Heart left ventricle (tissue), 16 donors: ENCODE measurements at places on chromosomes 1 and 21.

- DNase-seq, result no peak
Measured at GRCh38 chr1:114490274-114490693, 20.7 kb downstream of the TRIM33 start.

DNA sequence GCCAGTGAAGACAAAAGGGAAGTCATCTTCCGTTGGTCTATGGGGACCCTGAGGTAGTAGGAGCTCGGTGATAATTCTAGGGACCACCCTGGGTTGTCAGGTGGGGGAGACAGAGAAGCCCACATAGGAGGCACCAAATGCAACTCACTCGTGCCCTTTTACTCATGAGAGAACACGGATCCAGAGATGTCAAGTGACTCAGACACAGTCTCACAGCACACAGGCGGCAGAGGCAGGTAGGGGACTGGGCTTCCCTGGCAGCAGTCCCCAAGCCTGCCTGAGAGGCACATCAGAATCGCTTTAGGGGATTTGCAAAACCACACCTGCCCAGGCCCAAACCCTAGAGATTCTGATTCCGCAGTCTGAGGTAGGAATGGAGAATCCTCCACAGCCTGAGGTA, 31.3 kb upstream of the RUNX3 start:
- DNase-seq, result no peak

- peak; percentile 28 for DNase-seq
Measured at GRCh38 chr1:44318097-44319088, 36.7 kb downstream of the ERI3 start.

- no peak for DNase-seq
Measured at GRCh38 chr1:94063379-94063778, 57.6 kb downstream of the ABCA4 start.

DNA sequence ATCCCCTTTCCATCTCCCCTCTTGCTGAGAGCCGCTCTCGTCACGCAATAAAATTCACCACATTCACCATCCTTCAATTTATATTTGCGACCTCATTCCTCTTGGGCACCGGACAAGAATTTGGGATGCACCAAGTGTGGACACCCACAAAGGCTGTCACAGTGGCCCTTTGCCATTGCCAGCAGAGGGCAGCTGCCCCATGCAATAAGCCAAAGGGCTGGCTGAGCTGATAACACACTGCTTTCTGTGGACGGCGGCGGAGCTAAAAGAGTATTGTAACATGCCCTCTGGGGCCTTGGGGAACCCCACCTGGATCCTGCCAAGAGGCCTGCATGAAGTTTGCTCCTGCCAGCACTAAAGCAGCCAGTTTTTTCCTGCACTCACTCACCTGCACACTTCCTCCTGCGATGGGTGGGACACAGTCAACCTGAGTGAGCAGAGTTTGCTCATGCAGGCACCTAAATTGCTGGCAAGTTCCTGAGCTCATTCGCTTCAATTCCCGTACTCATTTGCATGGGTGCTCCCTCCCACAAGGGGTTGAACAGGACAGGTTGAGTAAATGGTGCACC, 792.3 kb upstream of the ADAMTS5 start:
- DNase-seq, result peak; percentile 43

DNA sequence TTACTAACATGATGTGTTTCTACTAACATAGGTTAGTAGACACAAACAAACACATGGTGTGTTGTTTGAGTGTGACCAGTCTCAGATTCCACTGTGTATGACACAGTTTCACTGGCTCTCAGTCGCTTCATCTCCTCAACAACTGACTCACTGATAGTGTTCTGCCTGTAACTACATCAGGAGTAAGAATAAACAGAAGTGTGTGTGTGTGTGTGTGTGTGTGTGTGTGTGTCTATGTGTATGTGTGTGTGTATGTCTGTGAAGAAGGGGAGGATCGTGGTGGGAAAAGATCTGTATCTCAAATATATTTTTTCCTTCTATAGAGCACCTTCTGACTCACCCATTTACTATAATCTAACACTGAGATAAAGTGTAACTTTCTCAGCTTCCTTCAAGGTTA, 391.0 kb downstream of the PTPRC start:
- no peak for DNase-seq

DNA sequence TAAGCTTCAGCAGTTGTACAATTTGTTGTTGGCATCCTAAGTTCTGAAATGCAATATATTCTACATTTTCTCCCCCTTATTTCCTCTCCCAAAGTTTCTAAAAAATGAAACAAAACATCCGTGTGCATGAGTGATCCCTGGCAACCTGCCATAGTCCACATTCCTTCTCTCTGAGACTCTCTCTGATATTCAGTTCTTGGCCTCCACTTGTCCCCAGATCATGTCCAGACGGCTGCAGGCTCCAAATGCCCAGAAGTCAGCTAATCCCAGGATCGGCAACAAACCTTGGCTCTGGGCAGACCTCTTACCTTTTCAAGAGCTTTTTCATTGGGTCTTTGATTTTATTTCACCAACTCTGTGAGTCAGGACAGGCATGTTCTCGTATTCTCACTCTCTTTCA, 187.8 kb downstream of the ETS2 start:
- DNase-seq, result peak; percentile 71

- DNase-seq, result no peak
Measured at GRCh38 chr1:86636898-86637297, 67.5 kb upstream of the SH3GLB1 start.

- no peak for DNase-seq
Measured at GRCh38 chr1:241048622-241049021, 308.4 kb downstream of the RGS7 start.

DNA sequence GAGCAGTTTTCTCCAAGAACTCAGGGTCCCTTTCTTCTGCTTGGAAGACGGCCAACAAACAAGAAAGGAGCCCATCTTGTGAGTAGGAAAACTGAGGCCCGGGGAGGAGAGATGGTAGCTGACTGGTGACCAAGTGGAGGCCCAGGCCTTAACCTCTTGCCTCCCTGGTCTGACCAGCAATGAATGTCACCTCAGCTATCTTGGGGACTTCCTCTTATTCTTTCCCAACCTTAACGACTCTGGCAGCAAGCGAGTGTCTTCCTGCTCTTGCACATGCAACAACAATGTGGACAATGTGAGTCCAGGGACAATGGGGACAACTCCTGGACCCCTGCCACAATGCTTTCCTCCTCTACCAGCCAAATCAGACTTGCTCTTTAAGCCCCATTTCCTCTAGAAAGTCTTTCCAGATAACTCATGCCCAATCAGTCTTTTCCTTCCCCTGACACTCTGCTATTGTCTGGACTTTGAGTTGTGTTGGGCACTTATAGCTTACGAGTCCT, 12.6 kb downstream of the HSPG2 start:
- peak; percentile 80 for DNase-seq

GRCh38 chr1:175824079-175824478, 80.7 kb upstream of the TNR start:
- DNase-seq, result peak; percentile 36

GRCh38 chr1:192489748-192490147, 85.8 kb upstream of the RGS1 start:
- no peak for DNase-seq

- DNase-seq, result no peak
Measured at GRCh38 chr21:35170244-35170643, 121.1 kb upstream of the RUNX1 start.

DNA sequence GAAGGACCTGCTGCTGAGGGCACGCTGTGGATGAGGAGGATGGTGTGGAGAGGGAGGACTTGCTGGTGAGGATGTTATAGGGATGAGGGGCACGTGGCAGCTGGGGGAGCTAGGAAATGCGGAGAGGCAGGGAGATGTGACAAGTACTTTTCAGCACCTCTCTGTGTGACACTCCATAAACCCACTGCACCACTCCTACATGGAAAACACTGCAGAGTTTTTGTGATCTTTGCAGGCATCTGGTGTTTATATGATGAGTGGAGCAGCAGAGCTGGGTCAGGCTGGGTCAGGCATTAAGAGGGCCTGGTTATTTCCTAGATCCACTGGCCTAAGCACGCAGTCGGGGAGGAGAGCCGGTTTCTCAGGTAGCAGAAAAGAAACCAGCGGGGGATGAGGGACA, 167.3 kb upstream of the COA6 start:
- no peak for DNase-seq

DNA sequence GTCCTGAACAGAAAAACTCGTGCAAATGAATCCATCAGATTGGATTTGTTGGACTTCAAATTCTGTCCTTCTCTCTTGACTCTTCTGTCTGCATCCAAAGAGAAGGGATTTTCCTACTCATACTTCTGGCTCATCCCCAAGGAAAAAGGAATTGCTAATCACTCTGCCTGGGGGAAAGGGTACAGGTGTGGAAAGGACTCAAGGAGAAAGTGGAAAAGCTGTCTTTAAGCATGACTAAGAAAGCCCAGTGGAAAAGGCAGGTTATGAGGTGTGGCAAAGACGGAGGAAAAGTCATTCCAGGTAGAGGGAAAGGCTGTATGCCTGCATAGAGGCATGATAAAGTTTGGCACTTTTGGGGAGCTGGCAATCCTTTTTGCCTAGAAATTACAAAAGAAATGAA, 43.4 kb downstream of the PTGS2 start:
- DNase-seq, result no peak

DNA sequence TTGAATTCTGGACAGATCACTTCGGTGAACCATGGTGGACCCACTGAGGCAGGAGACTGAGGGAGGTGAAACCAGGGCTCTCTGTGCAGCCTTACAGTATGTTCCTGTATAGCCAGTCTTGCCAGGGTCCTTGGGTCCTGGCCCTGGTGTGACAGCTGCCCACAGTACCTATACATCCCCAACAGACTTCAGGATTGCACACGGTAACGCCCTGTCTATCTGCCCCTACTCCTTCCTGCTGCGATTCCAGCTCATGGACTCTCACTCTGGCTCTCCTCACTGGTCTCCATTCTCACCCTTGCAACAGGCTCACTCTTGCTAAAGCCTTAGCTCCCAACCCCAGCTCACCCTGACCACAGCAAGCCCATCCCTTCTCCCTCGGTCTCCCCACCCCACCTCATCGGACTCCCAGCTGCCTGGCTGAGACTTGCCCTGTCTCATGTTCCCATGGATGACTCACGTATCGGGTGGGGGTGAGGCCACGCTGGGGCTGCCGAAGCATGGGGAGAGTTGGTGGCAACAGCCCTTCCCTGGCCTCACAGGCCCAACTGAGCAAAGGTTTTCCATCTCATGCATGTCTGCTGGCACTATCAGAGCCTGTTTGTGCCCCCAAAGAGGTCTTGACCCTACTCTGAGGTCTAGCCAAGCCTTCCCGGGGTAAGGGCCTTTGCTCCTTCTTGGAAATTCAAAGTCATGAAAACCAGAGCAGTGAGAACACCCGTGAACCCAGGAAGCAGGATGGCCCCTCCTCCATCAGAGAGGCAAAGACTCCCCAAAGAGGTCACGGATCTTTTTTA, 7.1 kb downstream of the PHLDA3 start:
- DNase-seq, result peak; percentile 84

GRCh38 chr21:31329456-31330143, 14.5 kb downstream of the TIAM1 start:
- DNase-seq, result no peak

DNA sequence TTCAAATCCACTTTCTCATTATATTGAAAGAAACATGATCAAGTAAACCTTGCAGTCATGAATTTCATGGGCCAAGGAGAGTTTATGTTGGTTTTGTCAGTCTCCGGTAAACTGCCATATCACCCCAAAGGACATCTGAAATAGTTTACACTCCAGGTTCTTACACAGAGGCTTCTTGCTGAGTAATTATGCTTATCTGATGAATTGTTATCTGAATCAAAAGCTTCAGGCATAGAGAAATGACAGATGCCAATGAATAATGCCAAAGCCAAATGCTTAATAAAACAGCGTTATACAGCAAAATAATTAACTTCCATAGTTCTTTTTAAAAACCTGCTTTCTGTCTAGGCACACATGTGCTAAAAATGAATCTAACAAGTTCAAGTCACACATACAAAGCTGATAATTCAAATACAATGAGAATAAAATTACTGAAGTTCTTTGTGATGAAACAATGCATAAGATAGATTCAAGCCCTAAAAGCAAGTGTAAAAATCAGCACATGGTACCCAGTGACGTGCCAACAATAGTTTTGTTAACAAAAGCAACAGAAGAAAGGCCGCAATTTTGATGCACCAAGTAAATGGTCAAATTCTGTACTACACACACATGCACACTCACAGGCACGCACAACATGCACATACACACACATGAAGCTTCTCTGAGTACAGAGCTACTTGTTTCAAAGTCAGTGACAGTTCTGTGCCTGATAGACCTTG, 109.2 kb downstream of the SLC44A5 start:
- DNase-seq, result no peak

DNA sequence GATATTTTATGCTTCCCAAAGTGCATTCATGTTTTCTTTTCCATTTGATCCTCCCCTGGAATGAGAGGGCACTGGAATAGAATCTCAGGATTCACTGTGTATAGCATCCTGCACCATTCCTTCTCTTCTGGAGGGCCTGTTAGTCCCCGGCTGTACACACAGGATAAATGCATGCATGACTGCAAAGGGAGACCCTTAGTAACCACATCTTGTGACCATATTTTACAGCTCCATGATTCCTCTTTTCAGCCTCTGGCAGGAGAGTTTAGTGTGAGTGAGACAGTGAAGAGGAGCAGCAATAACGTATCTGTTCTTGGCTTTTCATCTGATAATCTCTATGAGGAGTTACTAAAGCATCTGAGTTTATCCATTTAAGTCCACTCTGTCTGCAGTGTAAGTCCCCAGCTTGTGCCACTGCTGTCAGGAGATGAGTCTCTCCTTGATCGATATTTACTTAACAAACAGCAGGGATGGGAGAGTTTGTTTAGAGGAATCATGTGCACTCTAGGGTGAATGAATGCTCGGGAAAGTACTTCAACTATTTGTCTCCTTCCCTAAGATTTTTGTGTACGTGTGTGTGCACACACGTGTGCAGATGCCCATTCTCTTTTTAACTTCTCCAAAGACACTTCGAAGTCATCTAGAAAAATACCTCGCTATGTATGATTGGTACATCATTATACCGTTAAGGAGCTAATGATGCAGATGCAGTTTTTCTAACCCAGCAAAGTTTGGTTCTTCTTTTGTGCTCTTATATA, 41.1 kb downstream of the PROX1 start:
- no peak for DNase-seq

DNA sequence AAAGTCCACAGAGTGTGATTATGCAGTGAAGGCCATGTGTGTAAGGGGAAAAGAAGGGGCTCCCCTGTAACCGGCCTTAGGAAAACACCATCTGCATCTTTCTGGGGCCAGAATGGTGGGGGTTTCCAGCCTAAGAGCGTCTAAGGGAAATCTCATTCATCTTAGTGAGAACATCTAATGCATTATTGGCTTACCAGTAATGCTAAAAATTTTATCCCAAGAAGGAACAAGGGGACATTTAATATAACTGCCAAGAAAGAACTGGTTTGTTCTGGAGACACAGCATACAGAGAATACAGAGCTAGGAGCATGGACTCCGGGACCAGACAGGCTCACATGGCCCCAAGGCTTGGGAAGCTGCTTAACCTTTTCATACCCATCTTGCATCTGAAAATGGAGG, 58.3 kb upstream of the DSCAM start:
- no peak for DNase-seq

GRCh38 chr1:43206600-43207228, 34.6 kb downstream of the CFAP57 start:
- DNase-seq, result peak; percentile 62

- DNase-seq, result no peak
Measured at GRCh38 chr1:114390361-114390760, 120.6 kb downstream of the TRIM33 start.

GRCh38 chr1:118081387-118081786, 103.6 kb downstream of the SPAG17 start:
- no peak for DNase-seq
